ENCODE measurements at places on chromosomes 3 and 15.

DNA sequence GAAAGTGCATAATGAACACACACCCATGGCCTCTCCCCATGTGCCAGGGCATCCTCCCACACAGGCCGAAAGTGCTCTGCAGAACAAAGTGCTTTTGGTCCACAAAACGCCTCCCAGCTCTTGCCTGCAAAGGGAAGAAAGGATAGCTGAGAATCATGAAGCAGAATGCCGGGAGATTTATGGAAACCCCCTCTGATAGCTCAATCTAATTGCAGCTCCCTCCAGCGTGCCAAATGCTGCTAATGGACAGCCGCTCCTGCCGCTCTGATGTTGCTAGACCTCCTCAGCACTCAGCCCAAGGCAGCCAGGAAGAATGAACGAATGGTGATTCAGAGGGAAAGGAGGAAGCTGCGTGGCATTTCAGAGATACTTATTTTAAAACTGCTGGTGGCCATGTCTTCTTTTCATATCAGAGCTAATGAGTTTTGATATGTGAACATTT, 145.3 kb downstream of the TJP1 start:
- DNase-seq, result no peak

GRCh38 chr15:41692049-41692448, 31.8 kb downstream of the MGA start:
- no peak for DNase-seq

GRCh38 chr15:62927836-62928235, 114.7 kb upstream of the TPM1 start:
- no peak for DNase-seq

DNA sequence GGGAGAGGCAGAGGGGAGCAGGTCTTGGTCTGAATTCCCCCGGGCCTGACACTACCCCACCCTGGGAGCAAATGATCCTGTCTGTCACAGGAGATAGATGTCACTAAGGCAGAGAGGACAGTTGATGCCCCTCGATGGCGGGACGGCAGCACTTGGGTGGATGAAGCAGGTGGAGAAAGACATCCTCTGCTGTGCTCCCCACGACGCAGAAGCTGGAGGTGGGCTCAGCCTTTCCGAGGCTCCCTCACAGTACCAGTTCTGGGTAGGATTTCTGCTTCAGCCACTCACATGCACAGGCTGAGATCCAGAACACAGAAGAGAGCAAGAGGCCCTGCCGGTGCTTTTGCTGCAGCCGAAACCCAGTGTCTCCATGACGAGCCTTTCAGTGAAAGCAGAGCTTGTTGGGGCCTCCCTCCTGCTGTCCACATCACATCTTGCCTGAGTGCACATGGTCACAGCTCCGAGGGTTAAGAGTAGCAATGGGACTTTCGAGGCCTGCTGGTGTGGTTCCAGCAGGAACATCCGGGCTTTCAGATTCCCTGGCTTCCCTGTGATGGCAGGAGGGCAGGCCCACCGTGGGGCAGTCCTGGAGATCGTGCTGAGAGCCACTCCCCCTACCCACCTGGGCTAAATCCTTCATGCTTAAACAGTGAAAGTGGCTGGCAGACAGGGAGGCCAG, 107.3 kb upstream of the PRR20G start:
- DNase-seq, result no peak

DNA sequence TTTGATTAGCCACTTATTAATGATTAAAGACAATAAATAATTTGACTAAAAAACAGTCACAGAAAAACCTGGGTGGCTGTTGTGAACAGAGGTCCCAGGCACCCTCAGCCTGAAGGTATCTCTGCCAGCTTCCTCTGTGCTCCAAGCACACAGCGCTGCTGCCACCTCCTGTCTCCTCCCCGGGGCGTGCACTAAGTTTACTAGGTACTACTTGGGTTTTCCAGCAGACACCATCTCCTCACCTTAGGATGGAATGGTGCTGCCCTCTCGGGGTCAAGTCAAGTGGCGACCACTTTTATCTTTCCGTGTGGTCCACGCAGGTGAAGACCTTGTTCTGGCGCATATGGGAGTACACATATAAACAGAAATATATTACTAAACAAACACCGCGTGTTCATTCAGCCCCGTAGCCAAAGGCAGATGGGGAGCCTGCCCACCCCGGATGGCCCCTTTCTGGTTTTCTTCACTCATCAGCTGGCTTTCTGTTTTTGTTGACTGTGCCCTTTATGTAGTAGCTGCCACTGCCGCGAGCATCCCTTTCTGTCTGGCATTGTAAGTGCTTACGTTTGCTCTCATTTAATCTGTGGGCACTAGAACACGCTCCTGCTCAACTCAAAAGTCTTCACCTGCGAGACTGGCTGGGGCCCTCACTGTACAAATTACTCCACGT, 128.0 kb downstream of the LRIG1 start:
- DNase-seq, result peak; percentile 10

GRCh38 chr15:77516076-77516475, 95.4 kb downstream of the HMG20A start:
- DNase-seq, result no peak

DNA sequence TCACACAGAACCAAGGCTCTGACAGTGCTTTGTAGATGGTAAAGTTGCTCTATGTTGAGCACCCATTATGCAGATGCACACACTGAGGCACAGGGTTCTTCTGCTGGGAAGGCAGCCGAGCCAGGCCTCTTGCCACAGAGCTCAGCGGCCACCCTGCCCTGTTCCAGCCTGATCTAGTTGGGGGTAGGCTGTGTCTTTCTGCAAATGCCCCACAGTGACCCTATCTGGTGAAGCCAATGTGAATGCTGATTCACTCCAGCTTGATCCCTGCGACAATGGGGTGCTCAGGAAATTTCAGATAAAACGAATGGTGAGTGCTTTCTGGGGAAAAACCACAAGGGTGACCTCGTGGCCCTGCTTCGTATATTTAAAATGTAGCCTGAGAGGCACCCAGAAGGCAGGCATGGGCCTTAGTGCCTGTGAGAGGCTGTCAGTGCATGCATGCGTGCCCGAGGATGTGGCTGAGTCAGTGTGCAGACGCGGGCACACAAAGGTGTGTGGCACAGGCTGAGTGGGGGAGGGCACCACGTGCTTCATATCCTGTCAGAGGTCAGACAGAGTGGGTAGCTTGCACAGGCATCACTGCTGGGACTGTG, 85.7 kb downstream of the ATP2B2 start:
- peak; percentile 23 for DNase-seq

- DNase-seq, result no peak
These were observed 1.9 kb downstream of the SPINT1 start for GRCh38 chr15:40845511-40846284.

GRCh38 chr3:127088511-127089351, 104.2 kb upstream of the PRR23E start:
- no peak for DNase-seq

- DNase-seq, result no peak
These were observed 72.7 kb downstream of the ZNF621 start for GRCh38 chr3:40597441-40597840.

DNA sequence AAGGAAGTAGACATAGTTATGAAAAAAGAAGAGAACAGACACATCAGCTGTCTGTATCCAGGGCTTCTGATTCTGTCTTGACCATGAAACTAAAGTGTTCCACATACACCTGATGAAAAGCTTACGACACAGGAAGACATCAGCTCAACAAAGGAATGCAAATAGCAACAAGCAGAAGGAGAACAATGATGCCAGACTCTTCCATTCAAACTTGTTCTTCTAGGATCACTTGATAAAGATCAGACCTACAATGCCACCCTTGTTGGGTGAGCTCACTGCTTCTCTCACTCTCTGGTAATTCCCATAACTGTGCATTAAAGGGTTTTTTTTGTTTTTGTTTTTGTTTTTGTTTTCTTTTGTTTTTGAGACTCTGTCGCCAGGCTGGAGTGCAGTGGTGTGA, 49.7 kb downstream of the GATM start:
- DNase-seq, result no peak

GRCh38 chr3:139735191-139735590, 57.4 kb upstream of the NMNAT3 start:
- DNase-seq, result no peak

GRCh38 chr3:64645243-64645642, 42.6 kb downstream of the ADAMTS9 start:
- DNase-seq, result no peak

DNA sequence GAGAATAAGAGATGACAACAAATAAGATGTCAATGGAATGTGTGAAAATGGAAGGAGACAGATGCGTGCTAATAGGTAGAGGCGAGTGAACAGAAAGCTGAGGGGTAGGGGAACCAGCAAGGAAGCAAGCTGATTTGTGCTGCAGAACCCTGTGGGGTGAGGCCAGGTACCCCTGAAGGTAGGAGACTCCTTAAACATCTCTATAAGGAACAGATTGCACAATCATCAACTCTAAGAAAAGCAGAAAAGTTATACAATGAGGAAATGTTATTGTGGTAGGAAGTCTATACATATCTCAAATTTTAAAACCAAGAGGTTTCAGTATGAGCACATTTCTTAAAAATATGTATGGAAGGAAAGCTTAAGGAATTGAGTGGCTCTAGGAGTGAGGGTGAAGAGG, 315.0 kb upstream of the TPM1 start:
- DNase-seq, result no peak

GRCh38 chr3:182837855-182838454, 44.7 kb downstream of the ATP11B start:
- DNase-seq, result peak; percentile 9

DNA sequence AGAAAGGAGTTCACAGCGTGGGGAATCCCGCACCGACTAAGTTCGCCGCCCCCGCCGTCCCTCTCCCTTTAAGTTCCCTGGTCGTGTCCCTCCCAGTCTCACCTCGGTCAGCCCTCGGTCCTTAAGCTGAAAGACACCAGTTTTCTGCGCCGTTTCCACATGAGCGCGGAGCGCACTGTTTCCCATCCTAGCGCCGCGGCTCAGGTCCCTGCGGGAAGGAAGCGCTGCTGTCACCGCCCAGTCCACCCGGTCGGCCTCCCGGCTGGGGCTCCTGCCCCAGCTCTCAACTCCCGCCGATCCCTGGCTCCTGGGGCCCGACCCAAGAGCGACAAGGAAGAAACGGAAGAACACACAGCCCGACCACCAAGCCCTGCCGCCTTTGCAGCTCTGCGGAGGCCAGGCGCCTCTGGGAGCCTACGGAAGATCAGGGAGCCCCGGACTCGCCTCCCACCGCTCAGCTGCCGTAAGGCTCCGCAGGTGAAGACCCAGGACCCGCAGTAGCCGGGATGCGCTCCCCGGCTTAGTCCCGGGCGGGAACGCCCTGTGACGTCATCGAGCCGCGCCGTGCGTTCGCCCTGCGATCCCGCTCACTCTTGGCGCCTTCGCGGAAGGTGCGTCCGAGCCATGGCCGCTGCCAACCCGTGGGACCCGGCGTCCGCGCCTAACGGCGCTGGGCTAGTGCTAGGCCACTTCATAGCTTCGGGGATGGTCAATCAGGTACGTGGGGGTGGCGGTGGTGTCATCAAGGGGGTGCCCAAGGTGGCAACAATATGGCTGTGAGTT, at the start of the genes HAUS2 and LRRC57:
Gene HAUS2, plus strand, starts transcription at position 590 of the 783 bp plus-strand sequence. Its CDS starts 35 bp downstream, at position 625.
Gene LRRC57, minus strand, starts transcription at position 545 of the 783 bp plus-strand sequence. Its CDS starts 359 bp downstream, at position 186.
- DNase-seq, result peak; percentile 83

GRCh38 chr3:170355738-170356595, 1.5 kb upstream of the SKIL start:
- DNase-seq, result no peak

GRCh38 chr3:103169289-103169688, 734.5 kb downstream of the ZPLD1 start:
- DNase-seq, result no peak

DNA sequence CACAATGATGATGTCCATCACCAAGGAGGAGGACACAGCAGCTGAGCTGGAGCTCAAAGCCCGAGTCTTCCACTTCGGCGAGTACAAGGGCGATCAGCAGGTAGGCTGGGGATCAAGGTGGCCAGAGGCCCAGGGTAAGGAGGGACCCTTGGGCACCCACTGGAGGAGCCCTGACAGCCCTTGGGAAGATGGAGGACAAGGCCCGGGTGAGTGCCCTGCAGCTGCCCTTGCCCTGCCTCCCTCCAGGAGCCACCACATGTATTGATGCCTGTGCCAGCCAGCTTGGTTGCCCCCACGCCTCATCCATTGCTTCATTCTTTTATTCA, 38.4 kb downstream of the CFAP100 start:
- DNase-seq, result no peak

GRCh38 chr15:37199545-37199944, 99.2 kb upstream of the MEIS2 start:
- DNase-seq, result no peak

- no peak for DNase-seq
These were observed 384 bp downstream of the KNL1 start for GRCh38 chr15:40594429-40594836.

GRCh38 chr3:161423911-161424522, 52.7 kb upstream of the SPTSSB start:
- peak; percentile 30 for DNase-seq

- no peak for DNase-seq
These were observed 648.3 kb upstream of the CFAP20DC start for GRCh38 chr3:59698091-59698490.

DNA sequence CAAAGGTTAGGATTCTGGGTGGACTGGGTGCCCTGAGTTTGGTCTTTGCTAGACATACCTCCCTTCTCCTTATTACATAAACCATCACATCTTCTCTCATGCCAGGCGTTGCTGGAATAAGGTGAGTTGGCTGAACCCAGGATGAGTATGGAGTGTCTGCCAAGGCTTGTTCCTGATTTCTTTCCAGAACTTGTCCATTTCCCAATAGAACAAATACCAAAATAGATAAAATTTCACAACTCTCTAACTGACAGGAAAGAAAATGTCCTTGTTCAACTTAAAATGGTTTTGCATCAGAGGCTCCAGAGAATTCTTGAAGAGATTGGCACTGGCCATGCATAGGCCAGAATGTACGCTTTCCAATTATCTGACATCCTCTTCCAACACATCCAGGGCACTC, 291.9 kb downstream of the IGSF11 start:
- no peak for DNase-seq

GRCh38 chr3:156649681-156650080, 24.7 kb upstream of the TIPARP start:
- no peak for DNase-seq

DNA sequence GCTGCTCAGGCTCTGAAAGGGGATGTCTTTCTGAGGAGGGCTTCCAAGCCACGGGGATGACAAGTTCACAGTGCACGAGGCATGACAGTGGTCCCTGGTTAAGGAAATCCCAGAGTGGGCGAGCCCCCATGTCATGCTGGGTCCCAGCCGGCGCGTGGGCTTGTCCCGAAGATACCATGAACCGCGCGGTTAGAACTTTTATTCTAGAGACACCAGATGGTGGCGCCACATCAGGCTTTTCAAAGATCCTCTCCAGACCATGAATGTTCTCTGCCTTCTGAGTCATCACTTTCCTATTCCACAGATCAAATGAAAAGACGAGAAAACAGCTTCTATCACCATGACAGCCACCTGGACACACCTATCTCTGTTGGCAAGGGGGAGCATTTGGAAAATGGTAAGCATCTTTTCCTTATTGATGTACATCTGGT, 227.8 kb upstream of the LYSMD4 start:
- no peak for DNase-seq

DNA sequence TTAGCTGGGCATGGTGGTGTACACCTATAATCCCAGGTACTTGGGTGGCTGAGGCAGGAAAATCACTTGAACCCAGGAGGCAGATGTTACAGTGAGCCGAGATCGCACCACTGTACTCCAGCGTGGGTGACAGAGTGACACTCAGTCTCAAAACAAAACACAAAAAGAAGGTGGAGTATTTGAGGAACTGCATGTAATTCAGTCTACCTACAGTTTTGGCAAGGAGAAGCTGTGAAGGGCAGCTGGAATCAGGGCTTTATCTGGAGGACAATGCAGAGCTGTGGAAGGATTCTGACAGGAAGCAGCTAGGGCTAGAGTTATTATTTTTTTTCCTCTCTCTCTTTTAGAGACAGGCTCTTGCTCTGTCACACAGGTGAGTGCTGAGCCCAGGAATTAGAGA, 6.8 kb downstream of the H1-8 start:
- DNase-seq, result no peak

GRCh38 chr3:143506190-143506589, 342.1 kb downstream of the SLC9A9 start:
- DNase-seq, result no peak

Data from central memory CD4-positive, alpha-beta T cell (primary cell).